ENCODE measurements at places on chromosomes 13 and 19.

DNA sequence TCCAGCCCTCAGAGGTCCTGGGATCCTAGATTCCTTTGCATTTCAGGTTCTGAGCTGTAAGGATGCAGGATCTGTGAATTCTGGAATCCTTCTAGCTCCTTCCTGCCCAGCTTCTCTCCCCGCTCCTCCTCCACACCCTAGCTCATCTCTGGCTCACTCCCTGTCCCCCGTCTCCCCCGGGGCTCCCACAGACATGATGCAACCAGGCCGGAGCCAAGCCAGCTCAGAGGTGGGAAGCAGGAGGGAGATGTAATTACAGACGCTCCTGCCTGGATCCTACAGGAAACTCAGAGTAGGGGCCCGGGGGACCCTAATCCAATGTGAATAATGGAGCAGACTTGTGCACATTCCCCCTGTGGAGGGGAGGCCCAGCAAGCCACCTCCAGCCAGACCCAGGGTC lies 4.5 kb downstream of the GNG8 start:
- DNase-seq, result no peak

- no peak for DNase-seq
Observed at GRCh38 chr13:47294691-47295090, 397.8 kb upstream of the HTR2A start.

DNA sequence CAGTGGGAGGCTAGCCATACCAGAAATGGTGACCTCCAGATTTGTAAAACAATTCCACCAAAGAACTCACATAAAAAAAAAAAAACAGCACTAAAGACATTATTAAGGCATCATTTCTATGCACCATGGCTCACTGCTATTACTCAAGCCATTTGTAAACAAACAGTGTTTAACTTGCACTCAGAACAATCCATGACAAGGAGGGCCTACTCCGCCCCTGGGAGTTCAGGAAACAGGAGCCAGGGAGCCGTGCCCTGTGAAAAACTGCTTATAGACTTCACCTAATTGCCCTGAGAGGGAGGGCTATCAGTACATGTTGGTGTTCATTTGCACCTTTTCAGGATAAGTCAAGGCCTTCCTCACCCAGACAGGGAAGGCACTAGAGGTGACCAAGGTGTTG lies 103.2 kb downstream of the ZNF429 start:
- DNase-seq, result no peak

- DNase-seq, result no peak
Observed at GRCh38 chr13:76638181-76638580, 248.0 kb downstream of the KCTD12 start.

DNA sequence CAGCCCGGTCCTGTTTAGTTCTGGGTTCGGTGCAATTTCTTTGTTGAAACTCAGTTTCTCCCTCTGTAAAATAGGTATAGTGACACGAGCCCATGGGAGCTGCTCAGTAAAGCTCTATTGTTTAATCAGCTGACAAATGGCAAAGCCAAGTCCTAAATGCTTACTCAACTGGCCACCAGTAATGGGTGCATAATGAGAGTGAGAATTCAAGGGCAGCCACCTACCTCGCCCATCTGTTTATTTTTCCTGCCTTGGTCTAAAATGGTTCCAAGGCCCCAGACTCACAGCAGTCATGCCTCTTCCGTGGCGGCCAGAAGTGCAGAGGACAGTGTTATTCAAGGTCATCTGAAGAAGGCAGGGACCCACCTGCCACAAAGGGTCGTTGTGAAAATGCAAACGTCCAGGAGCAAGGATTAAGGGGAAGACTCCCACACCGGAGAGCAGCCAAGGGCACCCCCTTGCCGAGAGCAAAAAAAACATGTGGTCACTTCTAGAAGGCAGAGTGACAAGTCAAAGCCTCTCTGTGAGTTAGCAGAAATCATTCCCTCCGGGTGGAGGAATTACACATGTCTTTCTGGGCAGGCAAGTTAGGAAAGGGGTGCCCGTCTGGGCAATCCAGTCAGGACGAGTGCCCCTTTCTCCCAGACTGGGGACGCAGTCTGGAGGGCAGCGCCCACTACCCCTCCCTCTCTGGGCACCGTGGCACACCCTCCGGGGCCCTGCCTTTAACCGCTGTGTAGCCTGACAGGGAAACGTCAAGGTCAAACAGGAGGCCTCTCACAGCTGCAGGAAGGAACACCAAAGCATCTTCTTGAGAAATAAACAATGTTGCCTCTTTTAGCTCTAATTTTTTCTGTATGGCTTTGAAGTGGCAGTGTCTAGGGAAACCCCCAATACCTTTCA lies 186.2 kb downstream of the FOXO1 start:
- DNase-seq, result no peak

DNA sequence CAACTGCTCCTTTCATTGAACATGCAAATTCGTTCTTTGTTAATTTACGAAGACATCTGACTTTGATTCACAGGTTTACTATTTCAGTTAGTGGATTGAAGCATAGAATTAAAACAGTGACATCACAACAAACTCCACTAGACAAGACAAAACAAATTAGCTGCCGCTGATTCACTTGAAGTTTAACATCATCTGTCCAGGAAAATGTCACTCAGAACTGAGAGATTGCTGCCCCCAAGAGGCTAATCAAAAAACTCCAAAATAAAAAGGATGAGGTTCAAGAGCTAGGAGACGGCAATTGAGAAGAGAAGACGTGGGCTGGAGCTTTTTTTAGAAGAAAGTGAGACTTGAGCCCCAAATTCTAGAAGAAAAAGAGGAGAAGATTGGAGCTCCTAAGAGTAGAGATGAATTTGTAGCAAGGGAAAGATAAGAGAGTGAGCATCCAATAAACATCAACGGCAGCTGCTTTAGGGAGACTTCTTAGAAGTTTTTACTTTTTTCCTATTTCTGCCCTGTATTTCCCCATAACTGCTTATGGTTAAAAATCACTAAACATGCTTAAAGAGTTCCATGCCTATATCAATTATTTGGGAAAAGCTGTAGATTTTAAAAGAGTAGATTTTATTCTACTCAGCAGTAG lies 40.8 kb upstream of the TPP2 start:
- DNase-seq, result peak; percentile 74

- DNase-seq, result peak; percentile 14
Observed at GRCh38 chr13:34748073-34748472, 194.0 kb upstream of the NBEA start.

GRCh38 chr19:39424934-39425333 lies 10.8 kb downstream of the RPS16 start:
- no peak for DNase-seq
